Stimulated activated CD4-positive, alpha-beta T cell treated with anti-CD3 and anti-CD28 coated beads, Interleukin-1b, Interleukin-23, amount 100 ng/mL, for 1 hour (primary cell): ENCODE measurements at places on chromosomes 11 and 22.
A peak's percentile ranks its signal among the peaks of the same experiment; 100 is the strongest.

DNA sequence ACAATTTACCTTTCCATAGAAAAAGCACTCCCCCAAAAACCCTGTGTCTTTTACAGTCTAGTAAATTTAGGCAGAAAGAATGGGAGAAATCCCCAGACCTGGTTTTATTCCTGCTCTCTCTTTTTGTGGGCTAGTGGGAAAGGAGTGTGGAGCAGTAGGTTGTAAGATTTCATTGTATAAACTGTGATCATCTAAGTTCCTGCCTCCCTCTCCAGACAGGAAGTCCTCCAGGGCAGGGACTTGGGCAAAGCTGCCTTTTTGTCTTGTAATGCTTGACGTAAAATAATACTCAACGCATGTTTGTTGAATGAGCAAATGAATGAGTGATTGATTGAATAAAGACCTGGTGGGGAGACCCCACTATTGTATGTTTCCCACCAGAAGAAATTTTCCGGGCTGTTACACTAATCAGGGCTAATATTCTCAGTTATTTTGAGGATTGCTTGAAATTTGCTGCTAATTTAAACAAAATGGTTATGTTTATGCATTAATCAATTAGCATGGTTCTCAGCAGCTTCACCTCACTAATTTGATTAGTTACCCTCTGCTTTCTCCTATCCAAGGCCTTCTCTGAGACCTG, 36.3 kb downstream of the CSNK2A3 start:
- no peak for DNase-seq

GRCh38 chr11:32729976-32730375, 64.5 kb downstream of the CCDC73 start:
- DNase-seq = no peak

DNA sequence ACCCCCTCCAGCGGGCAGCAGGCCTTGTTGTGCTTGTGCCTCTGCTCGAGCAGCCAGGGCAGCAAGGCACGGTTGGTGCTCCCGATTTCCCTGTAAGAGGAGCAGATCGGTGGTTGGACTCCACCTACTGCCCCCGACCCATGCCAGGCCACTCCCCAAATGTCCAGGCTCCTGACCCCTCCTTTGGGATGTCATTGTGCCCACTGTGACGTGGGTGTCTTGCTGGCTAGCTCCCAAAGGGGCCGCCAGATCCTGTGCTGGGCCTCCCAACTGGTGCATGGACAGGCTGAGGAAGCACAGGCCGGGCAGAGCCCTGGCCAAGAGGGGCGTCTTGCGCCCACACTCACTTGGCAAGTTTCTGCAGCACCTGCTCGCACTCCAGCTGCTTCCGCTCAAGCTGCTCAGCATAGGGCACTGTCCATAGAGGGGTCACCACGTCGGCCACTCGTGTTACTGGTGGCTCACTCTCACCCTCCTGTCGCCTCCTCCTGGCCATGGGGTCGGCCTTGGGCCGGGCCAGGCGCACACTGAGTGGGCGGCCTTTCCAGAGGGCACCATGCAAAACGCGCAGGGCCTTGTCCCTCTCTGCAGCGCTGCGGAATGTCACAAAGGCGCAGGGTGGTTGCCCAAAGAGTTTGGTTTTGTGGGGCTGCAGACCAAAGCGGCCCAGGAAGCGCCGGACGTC, at the start of gene RANBP1:
RANBP1 (plus strand) TSS at position 414 of the 685 bp plus-strand sequence; CDS start at position 495, 81 bp downstream.
- no peak for DNase-seq

- DNase-seq = peak; percentile 11
Observed at GRCh38 chr11:66891851-66892660, 35.2 kb downstream of the LRFN4 start.

GRCh38 chr11:96160732-96161306, 182.2 kb downstream of the MAML2 start:
- no peak for DNase-seq

- no peak for DNase-seq
Observed at GRCh38 chr11:8567602-8568198, 26.3 kb downstream of the STK33 start.

DNA sequence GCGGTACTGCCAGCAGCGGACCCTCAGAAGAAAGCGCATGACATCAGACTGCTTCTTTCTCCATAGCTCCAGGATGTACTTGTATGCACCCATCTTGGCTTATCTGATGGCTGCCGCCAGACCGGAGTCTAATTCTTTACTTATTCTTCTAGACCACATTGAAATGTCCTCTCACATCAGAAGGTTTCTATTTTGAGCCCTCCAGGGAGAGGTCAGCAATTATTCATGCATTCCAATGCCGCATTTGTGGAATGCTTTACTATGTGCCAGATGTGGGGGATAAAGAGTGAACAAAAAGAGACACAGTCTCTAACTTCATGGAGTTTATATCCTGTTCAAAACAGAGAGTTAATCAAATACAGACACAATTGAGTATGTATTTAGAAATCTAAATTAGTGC, 230.1 kb downstream of the MIAT start:
- DNase-seq = no peak

- no peak for DNase-seq
Observed at GRCh38 chr11:23555085-23555484, 694.8 kb upstream of the CCDC179 start.

DNA sequence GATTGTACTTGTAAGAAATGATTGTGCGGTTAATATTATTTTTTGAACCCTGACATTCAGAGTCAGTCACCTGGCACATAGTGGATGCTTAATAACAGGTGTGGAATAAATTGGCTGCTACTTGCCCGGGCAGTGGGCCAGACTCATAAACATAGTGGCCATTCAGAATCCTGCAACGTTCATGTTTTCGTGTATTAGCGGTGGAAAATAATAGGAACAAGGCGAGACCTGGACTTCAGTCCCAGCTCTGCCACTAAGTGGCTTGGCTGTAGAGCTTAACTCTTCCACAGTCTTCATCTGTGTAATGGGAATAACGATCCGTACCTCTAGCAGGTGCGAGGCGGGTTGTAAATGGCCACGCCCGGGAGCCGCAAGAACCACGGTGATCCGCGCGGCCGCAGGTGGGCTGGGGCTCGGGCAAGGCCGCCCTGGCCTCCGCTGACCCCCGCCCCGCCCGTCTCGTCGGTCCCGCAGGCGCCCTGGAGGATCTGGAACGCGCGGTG, 761 bp upstream of the TMEM25 start:
- DNase-seq = no peak

DNA sequence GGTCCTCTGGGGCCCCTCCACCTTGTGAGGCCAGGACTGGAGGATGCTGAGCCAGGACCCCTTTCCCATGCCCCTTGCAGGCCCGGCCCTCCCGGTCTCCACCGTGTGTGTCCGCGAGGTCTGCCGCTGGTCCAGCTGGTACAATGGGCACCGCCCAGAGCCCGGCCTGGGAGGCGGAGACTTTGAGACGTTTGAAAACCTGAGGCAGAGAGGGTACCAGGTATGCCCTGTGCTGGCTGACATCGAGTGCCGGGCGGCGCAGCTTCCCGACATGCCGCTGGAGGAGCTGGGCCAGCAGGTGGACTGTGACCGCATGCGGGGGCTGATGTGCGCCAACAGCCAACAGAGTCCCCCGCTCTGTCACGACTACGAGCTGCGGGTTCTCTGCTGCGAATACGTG, 17.9 kb downstream of the MUC5B start:
- DNase-seq = no peak

DNA sequence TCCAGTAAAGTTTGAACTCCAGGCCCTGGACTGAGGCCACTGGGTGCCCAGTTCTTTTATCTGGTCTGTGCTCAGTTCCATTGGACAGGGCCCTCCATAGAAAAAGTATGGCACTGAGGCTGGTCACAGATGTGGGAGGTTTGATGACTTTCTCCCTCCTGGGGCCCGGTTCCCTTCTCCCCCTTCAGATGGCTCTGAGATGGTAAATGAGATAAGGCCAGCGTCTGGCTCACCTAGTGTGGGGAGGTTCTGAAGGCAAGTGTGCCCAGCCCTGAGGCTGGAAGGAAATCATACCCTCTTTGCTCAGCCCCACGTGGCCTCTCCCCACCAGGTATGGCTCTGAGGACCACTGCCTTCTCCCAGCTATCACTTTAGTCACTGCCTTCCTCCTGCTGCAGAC, 1.5 kb upstream of the CLDN5 start:
- no peak for DNase-seq

- DNase-seq = no peak
Observed at GRCh38 chr11:10856689-10857458, 979 bp downstream of the ZBED5 start.

GRCh38 chr22:40463683-40464082, 93.3 kb downstream of the SGSM3 start:
- DNase-seq = no peak

- no peak for DNase-seq
Observed at GRCh38 chr11:69450064-69450856, 31.2 kb upstream of the LINC01488 start.

DNA sequence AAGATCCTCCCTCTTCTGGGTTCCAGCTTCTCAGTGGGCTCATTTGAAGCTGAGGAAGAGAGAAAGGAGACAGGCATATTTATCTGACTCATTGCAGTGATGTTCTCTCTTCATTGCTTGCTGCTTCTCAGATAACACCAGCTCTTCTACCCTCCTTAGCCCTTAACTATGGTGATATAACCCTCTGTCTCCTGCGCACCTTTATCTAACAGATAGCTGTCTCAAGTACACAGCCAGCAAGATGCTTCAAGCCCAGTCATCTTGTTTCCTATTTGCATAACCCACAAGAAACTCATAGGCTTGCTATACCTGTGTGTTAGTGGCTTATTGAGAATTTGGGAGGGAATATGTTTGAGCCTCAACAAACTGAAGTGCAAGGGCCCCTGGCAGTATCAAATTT, 12.6 kb downstream of the PRSS23 start:
- DNase-seq = no peak

DNA sequence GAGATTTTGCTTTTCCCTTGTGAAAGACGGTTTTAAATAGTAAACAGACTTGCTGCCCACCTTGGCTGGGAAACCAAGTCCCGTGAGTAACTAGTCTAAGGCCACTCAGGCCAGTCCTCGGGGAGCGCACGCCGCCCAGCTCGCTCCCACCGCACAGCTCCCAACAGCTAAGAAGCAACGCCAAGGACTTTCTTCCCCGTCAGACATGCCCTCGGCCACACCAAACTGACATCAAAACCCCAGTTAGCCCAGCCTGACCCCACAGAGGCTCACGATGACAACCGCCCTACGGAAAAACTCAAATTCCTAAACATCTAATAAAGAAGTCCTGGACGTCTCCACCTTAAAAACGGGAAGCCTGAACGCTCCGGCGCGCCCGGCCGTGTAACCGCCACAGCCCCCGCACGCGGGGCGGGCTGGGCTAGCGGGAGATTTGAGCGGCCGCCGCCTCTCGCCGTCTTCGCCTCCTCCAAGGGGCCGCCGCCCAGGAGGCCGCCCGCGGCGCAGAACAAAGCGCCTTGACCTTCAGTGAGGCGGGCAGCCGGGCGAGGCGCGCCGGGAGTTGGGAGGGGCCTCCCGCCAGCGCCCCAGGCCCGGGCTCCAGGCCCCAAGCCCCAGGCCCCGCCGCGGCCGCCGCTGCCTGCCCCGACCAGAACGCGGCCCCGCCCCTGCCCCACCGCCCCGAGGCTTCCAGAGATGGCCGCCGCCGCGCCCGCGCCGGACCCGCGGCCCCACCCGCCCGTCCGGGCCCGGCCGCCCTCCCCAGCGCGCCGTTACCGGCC, 486 bp downstream of the NAP1L4 start:
- DNase-seq = peak; percentile 34

DNA sequence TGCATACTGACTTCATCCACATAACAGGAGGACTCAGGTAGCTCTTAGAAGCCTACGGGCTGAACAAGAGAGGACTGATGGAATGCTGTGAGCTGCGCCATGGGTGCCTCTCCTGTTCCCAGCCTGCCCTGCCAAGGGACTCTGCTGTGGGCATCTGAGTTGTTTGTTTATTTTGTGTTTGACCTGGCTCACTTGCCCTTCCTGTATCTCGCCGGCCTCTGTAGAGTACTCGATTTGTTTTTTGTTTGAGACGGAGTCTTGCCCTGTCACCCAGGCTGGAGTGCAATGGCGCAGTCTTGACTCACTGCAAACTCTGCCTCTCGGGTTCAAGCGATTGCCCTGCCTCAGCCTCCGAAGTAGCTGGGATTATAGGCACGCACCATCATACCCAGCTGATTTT, 1.8 kb downstream of the TTC38 start:
- no peak for DNase-seq

GRCh38 chr11:119206511-119207414, 624 bp downstream of the CBL start:
- DNase-seq = peak; percentile 24

DNA sequence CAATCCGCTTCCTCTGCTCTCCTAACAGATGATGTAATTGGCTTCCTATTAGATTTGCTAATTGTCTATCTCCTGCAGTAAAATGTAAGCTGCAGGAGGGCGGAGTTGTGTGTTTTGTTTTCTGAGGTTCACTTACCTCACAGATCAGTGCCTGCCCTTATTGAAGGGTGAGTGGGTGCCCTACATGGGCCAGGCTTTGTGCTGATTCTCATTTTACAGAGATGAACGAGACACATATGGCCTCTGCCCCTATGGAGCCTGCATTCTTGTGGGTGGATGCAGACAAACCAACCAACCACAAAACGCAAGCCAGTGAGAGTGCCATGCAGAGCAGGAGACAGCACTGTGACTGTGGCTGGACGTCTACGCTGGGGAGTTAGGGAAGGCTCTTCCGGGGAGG, 9.9 kb downstream of the TESMIN start:
- DNase-seq = no peak

DNA sequence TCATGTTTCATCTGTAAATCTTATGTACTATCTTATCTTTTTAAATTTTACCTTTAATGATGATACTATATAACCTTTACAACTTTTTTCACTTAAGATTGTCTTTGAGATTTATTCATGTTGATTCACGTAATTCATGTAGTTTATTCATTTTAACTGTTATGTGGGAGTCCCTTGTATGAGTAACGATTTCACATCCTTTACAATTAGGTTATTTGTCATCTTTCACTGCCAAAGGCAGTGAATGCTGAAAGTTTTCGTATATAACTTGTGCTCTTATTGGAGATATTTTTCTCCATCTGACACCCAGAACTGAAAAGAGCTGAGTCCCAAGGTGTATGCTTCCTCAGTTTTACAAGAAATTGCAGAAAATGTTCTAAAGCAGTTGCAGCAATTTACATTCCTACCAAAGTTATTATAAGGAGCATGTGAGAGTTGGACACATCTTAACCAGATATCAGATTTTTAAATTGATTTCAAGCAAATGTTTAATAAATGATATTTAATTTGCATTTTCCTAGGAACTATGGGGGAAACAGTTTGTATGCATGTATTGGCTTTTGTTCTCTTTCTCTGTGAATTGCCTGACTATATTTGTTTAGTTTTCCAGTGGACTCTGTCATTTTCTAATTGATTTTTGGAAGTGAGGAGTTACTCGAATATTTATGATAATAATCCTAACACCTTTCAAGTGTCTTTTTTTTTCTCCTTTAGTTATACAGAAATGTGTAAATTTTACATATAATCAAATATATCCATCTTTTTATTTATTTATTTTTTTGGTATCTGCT, 6.4 kb downstream of the ARL14EP start:
- no peak for DNase-seq

- DNase-seq = no peak
Observed at GRCh38 chr11:128492903-128493569, 94.3 kb downstream of the ETS1 start.

DNA sequence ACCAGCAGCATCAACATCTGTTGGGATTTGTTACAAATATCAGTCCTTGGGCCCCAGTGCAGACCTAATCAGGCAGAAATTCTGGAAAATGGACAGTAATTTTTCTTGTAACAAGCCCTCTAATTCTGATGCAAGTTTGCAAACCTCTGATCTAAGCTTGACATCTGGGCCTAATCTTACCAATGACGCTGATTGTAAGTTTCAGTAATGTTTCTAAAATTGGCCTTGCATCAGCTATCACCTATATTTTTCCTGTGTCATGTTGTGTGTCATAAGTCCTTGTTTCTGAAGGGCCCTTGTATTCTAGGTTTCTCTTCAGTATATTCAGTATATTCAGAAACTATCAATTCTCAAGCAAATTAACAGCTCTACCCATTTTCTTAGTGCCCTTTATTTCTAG, 36.4 kb downstream of the ZNF215 start:
- DNase-seq = no peak
